ENCODE measurements at places on chromosomes 2 and 18.

- no peak for DNase-seq
Observed at GRCh38 chr2:207130958-207131521, 34.7 kb downstream of the KLF7 start.

- no peak for DNase-seq
Observed at GRCh38 chr2:240355001-240355891, 80.2 kb upstream of the GPC1 start.

GRCh38 chr18:60022671-60023276 is 123.0 kb downstream of the PMAIP1 start:
- no peak for DNase-seq

DNA sequence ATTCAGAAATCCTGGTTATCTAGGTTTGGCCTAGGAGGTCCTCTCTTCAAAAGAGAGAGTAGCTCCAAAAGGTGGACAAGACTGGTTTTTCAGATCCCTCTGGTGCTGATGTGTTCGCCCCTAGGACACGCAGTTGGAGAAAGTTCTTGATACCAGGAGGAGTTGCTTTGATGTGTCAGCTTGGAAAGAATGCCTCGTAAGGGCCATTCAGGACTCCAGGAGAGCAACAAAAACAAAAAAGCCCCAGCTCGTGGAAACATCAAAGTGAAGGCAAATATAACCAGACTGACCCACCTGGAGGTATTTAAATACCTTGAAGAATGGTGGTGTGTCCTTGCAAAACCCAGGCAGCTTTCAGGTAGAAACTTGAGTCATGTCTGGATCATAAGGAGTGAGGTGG is 12.5 kb upstream of the LBH start:
- DNase-seq: no peak

GRCh38 chr2:221555494-221555846 is 16.6 kb downstream of the EPHA4 start:
- no peak for DNase-seq

GRCh38 chr2:237293978-237294377 is 120.0 kb downstream of the COL6A3 start:
- DNase-seq: no peak

DNA sequence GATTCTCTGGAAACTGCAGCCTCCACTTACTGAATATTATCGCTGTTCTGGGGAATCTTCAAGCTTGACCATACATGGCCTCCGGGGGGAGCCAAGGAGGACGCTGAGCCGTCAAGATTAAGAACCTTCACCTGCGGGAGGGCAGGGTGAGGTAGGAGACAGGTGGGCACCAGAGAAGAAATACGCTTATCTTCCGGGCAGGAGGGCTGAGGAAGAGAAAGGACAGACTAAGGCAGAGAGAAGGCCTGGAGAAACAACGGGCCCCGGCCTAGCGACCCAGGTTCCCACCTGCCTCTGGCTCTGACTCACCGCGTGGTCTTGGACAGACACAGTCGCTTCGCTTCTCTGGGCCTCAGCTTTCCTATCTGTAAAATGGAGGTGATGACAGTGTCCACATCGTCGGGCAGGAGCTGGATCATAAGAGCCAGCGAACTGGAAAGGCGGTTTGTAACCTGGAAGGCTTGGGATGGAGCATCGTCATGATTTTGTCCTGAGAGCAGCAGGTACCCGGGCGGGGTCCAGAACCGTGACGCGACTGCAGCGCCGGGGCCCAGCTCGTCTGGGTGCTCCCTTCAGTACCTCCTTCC is 659 bp downstream of the ZNF142 start:
- no peak for DNase-seq

DNA sequence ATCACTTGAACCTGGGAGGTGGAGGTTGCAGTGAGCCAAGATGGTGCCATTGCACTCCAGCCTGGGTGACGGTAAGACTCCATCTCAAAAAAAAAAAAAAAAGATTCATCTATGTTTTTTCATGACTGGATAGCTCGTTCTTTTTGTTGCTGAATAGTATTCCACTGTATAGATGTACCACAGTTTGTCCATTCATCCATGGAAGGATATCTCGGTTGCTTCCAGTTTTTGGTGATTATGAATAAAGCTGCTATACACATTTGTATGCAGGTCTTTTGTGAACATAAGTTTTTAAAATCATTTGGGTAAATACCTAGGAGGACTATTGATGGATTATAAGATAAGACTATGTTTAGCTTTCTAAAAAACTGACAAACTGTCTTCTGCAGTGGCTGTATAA is 90.8 kb downstream of the ACOXL start:
- DNase-seq: no peak

DNA sequence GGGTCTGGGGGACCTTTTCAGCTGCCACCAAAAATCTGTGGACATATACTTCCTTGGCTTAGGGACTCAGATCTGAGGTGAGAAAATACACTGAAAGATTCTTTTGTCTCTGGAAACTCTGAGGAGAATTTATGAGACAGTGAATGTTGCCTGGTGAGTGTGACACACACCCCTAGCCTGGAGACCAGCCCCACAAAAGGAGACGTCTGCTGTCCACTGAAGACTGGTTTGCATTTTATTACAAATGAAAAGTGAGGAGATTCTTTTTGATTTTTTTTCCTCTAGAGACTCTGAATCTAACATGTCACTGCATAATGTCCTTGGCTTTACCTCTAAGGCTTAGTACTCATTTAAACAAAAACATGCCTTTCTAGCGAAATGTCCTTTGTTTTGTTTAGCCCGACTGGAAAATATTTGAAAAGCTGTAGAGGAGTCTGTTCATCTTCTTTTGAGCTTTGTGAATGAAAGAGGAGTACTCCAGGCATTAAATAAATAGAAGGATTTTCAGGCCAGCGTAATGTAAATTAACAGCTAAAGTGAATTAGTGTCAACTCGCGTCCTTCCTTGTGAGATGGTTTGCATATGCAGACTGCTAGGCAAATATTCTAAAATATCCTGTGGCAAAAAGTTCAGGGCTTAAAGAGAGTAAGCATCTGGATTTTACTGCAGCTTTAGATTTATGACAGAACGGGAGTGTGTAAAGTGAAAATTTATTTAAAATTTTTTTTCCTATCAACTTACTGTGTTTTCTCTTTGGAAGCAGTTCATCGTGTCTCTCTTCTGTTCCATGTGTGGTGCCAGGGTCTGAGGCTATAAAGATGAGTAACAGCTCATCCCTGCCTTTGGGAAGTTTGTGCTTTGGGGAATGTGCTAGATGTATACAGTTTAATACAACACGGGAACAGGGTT is 125.4 kb downstream of the VWA3B start:
- no peak for DNase-seq

- DNase-seq: no peak
Observed at GRCh38 chr2:5713101-5713500, 20.9 kb downstream of the SOX11 start.

DNA sequence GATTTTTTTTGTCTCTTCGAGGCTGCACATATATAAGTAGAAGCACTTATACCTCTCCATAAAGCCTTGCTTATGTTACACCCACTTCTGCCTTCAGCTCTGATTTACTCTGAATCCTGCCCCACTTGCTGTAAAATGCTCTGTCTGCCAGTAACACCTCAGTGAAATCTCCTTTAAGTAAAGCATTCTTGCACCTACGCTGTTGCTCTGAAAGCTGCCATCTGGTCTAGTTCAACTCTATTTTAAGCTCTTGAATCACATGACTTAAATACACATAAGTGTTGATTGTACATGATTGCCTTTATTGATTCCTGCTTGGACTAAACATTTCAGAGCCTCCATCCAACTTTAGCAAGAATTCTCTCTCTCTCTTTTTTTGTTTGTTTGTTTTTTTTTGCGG is 609.0 kb upstream of the CELF4 start:
- no peak for DNase-seq
